ENCODE measurements at places on chromosomes 6 and 20. TPM values are rescaled to one million over a fixed set of nuclear protein-coding genes. Genes with fewer than 3 reads are reported as not detected.

KHDRBS2 gene
- not detected for total RNA-seq

ZNF184 gene
- 7.2 TPM for total RNA-seq

GPR63 gene
- total RNA-seq, result 0.59 TPM

UBD gene
- not detected for total RNA-seq

SCAF8 gene
- total RNA-seq, result 22.9 TPM

CRISP2 gene
- not detected for total RNA-seq

TREML4 gene
- total RNA-seq, result not detected

AAR2 gene
- 16.9 TPM for total RNA-seq

ATAT1 gene
- total RNA-seq, result 5.6 TPM

SLC4A11 gene
- total RNA-seq, result 1.2 TPM

TTK gene
- 14.6 TPM for total RNA-seq

PGC gene
- total RNA-seq, result not detected

MED23 gene
- total RNA-seq, result 38.9 TPM

SLC35D3 gene
- not detected for total RNA-seq

CNKSR3 gene
- total RNA-seq, result 3.0 TPM

BNIP5 gene
- total RNA-seq, result not detected

ZNF133 gene
- 28.5 TPM for total RNA-seq

ADIG gene
- not detected for total RNA-seq

CLVS2 gene
- under 0.01 TPM for total RNA-seq

SLC22A3 gene
- 142 TPM for total RNA-seq

SAYSD1 gene
- total RNA-seq, result 5.3 TPM

SLC17A1 gene
- total RNA-seq, result not detected

GRM4 gene
- 0.30 TPM for total RNA-seq

LINC00237 gene
- total RNA-seq, result not detected

TRERF1 gene
- 1.8 TPM for total RNA-seq

L3MBTL3 gene
- total RNA-seq, result 11.6 TPM

CST4 gene
- not detected for total RNA-seq

NKAIN2 gene
- not detected for total RNA-seq

FYN gene
- total RNA-seq, result 40.1 TPM

OPN5 gene
- not detected for total RNA-seq

VSX1 gene
- not detected for total RNA-seq

LY6G5C gene
- total RNA-seq, result 0.51 TPM

AFDN gene
- total RNA-seq, result 34.7 TPM

SPATA25 gene
- 1.1 TPM for total RNA-seq

PHACTR1 gene
- total RNA-seq, result 0.51 TPM

WFDC10B gene
- total RNA-seq, result not detected

NFS1 gene
- 39.4 TPM for total RNA-seq

MROH8 gene
- total RNA-seq, result 0.89 TPM

NKAPL gene
- 1.9 TPM for total RNA-seq

HLA-F gene
- total RNA-seq, result 8.0 TPM

PM20D2 gene
- 2.1 TPM for total RNA-seq

JAG1 gene
- total RNA-seq, result 9.5 TPM

C20orf204 gene
- 0.88 TPM for total RNA-seq

ADGRG6 gene
- 29.9 TPM for total RNA-seq

MYCT1 gene
- 0.46 TPM for total RNA-seq

PAK5 gene
- not detected for total RNA-seq

METTL24 gene
- total RNA-seq, result not detected

PRPH2 gene
- total RNA-seq, result 4.9 TPM

SLC32A1 gene
- total RNA-seq, result not detected

HLA-DRB5 gene
- total RNA-seq, result not detected

Measured in smooth muscle cell of the umbilical artery (primary cell).